ENCODE measurements at places on chromosomes 7 and 10.

DNA sequence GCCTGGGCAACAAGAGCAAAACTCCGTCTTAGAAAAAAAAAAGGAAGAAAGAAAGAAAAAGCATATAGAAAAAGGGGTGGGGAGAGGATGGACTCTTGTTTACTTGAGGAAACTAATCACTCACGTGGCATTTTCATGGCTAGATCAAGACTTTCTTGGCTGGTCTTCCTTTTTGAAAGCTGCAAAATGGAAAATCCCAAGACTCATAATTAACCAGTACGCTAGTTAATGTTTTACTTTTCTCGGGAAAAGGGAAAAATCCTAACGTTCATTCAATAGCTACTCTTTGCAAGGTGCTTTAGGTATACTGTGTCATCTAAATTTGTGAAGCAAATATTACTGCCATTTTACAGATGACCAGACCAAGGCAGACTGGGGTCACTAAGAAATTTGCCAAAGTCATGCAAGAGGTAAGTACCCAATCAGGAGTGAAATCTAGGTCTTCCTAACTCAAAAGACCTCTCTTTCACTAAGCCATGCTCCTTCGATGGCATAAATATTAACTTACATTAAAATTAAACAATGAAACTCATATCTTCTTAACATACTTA lies 24.4 kb downstream of the NAPEPLD start:
- no peak for DNase-seq

DNA sequence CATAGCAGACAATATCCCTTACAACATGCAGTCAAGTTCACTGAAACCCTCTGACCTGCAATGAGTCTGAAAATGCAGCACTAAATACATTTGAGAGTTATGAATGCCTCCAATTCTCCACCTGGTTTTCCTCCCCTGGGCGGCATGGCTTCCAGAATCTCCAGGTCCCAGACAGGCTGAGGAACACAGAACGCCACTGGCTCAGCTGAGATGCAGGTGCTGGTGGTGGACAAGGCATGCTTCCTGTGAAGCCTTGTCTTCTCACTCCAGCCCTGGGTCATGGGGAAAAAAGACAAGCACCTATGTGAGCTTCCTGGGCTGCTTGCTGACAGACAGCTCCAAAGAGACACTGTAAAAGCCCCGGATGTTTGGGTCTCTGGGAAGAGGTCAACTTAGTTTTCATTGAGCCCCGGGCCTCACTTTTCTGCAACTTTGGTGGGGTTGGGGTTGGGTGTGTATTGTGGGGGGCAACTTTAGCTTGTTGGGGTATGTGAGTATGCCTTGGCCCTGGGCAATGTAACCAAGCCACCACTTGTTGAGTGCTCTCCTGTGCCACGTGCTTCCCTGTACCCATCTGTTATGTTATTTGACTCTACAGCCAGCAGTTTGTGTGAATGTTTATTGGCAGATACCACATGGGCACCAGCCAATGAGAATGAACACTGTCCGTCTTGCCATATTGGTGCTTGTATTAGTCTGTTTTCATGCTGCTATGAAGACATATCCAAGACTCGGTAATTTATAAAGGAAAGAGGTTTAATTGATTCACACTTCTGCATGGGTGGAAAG lies 127.8 kb downstream of the EMX2 start:
- no peak for DNase-seq

DNA sequence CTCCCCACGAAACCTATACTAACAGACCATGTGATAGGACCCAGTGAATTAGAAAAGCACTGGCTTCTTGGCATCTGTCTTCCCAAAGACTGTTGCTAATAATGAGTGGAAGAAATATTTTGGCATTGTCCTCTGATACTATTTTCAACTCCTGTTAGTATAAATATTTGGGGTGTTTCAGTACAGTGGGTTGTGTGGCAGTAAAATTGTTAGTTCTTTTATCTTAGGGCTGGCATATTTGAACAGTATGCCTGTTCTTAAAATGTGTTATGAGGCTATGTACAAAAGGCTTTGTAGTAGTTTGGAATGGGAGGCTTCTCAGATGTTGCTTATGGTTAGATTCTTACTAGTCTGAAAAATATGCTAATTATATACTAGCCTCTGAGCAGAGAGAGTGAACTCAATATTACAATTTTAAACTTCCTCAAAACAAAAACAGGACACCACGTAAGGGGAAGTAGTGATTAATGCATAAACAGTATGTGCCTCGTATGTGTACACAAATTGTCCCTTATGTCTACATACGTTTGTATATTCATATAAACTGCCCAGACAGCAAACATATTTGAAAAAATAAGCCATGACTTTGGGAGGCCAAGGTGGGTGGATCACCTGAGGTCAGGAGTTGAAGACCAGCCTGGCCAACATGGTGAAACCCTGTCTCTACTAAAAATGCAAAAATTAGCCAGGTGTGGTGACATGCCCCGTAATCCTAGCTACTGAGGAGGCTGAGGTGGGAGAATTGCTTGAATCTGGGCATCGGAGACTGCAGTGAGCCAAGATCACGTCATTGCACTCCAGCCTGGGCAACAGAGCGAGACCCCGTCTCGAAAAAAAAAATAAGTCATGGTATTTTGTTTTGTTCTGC lies 115.4 kb downstream of the ARID5B start:
- no peak for DNase-seq

DNA sequence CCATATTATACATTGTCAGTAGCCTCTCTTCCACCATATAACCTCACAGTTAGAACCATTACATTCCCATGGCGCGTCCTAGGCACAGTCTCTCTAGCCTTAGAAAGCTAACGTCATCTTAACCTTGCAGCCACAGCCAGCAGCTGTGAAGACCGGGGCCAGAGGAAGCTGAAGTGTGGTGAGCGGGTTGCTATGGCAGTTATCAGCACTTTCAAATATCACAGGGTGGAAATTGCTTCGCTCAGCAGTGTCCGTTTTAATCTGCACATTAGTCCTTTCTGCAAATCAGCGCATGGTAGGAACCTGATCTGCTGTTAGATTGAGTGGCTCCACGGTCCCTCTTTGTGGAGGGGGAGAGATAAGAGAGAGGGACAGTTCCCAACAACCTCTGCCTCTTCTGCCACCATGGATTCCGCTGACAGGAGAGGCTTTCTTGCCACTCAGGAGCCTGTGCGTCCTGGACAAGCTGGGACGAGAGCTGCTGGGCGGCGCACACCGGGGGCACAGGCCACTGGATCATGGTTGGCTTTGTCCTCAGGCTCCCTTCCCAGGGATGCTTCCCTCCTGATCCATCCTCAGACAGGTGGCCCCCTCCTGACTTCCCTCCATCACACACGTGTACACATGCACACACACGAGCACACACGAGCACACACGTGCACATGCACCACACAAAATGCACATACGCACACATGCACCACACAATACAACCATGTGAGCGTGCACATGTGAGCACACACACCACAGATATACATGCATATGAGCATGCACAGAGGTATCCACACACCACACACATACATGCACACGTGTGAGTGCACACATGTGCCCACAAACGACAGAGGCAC lies 93.8 kb downstream of the WDR37 start:
- no peak for DNase-seq

DNA sequence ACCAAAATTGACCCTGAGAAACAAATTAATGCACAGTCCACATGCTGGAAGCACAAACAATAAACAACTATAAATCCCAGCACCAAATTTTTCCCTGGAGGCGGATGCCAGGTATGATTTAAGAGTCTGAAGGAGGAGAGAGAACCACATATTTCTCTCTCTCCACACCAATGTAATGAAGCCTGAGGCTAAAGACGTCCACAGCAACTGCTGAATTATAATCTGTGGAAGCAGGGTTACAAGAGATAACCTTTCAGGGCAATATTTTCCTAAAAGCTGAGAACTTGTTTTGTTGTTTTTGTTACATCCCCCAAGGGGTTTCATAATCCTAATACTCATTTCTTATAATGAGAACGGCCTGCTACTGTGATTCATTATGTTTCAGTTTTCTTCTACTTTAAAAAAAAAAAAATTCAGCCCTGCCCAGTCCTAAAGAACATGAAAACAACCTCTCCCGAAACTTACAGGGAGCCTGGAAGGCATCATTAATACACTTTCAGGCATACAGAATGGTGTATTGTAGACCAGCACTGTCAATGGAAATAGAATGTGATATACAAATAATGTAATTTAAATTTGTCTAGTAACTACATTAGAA lies 48.5 kb upstream of the ABLIM1 start:
- no peak for DNase-seq

DNA sequence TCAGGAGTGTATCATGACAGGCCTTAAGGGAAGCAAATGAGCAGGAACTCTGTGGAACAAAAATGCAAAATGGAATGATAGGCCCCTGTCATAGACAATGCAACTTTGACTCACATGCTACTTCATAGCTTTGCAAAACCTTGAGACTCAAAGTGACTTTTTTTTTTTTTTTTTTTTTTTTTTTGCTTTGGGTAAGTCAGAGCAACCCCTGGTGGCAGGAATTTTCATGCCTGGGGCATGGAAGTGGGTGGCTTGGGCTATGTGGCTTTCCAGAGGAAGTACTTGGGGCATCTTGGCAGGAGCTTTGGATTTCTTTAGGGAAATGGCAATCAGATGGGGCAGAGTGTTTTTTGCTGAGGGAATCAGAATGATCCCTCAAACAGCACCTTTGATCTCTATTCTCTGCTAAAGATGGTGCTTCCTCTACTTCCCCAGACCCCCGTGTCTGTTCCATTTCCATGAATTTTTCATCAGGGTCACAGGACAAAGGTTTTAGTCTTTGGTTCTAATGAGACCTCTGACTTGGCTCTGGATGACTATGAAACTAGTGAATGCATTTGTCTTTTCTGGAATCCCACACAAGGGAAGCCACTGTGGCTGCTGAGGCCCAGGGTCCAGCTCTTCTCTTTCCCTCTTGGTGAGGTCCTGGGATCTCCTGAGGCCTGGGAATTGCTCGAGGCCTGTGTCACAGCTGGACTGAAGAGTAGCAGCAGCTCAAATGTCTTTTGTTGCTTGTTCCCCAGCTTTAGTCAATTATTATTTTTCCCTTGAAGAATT lies 62.8 kb downstream of the TACC2 start:
- no peak for DNase-seq

- no peak for DNase-seq
These were observed 90.6 kb downstream of the ARID5B start for GRCh38 chr10:61992059-61992460.

DNA sequence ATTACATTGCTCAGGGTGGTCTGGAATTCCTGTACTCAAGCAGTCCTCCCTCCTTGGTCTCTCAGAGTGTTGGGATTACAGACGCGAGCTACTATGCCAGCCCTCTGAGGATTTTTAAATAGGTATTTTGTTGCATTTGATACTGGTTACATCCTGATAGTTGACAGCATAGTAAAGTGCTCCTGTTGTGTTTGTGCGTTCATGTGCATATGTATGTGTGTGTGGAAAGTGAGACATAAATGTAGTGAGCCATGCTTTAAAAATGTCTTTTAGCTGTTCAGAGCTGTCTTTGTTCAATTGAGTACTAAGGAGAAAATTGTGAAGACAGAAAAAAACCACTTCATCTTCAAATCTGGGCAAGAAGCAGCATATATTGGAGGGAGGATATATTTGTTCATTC lies 27.8 kb downstream of the ZNRF2 start:
- no peak for DNase-seq

DNA sequence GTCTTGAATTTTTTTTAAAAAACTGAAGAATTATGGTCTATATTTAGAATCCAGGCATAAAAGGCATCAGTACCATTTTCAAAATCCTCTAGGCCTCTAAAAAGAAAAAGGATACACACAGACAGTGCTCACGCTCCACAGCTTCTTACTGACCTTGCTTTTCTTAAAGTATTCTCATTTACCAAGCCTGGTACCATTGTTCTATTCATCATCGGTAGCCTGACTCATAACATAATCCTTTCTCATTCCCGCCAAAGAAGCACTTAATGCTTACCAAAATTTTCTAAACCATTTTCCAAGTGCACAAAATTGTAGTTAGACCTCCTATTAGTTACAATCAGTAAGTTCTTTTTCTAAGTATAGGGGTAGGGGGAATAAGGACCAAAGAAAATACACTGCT lies 54.6 kb downstream of the ATE1 start:
- no peak for DNase-seq

Data from activated naive CD4-positive, alpha-beta T cell treated with anti-CD3 and anti-CD28 coated beads, Interleukin-2, amount 50 U/mL, for 16 hours (primary cell).